ENCODE measurements at places on chromosomes 1 and 21. TPM values are rescaled to one million over a fixed set of nuclear protein-coding genes. Genes with fewer than 3 reads are reported as not detected.

Gene CDC20
- not detected for total RNA-seq

Gene PALMD
- total RNA-seq, result 15.4 TPM

GRCh38 chr1:188668083-188668482, 1809.6 kb downstream of the BRINP3 start:
- no peaks in the 10 kb centered on the region for H3K36me3 ChIP-seq
- no peak for DNase-seq
- no peak overlapping the region for H3K27ac ChIP-seq
- H3K4me3 ChIP-seq, result no peak overlapping the region

DNA sequence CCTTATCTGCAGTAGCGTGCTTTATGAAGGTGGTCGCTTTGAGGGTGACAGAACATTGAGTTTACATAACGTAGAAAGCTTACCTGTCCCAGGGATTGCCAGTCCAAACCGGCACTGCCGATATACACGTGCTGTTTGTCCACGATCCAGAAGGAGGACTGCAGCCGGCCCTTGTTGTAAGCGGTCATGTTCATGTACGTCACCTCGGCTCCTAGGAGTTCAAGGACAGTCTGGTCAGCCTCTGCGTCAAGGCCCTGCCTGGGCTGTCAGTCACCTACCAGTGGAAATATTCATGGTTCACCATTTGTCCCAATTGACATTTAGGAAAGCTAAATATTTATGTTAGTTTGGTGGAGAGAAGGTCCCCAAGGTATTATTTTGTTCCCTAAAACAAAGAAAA, 221.0 kb upstream of the MAP1LC3C start:
- no peak overlapping the region for H3K27ac ChIP-seq
- no peaks in the 10 kb centered on the region for H3K36me3 ChIP-seq
- H3K27me3 ChIP-seq, result no peaks in the 10 kb centered on the region

Gene KCNK1
- 1.8 TPM for total RNA-seq

- no peak overlapping the region for H3K27ac ChIP-seq
- no peak overlapping the region for H3K4me3 ChIP-seq
- no peaks in the 10 kb centered on the region for H3K36me3 ChIP-seq
Measured at GRCh38 chr1:203914292-203914691, 52.9 kb downstream of the SNRPE start.

DNA sequence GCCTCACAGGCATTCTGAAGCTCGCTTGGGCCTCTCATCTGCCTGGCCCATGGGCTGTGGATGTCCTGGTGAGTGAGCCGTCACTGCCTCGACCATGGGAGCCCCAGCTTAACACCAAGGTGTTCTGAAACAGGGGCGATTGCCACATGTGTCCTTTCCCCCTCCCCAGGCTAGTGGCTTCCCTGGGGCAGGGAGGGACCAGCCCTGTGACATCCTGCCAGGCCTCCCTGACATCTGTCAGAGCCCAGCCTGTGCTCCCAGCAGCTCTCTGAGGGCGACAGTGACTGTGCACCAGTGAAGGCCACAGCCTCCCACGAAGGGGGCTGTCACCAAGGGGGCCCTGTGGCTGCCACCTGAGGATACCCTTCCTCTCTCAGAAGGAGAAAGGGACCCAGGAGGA, 35.9 kb upstream of the CCDC27 start:
- H3K36me3 ChIP-seq, result no peaks in the 10 kb centered on the region
- DNase-seq, result no peak
- H3K4me1 ChIP-seq, result peaks cover 11% of the 10 kb centered on the region
- peaks cover 77% of the 10 kb centered on the region for H3K27me3 ChIP-seq
- H3K27ac ChIP-seq, result no peak overlapping the region

DNA sequence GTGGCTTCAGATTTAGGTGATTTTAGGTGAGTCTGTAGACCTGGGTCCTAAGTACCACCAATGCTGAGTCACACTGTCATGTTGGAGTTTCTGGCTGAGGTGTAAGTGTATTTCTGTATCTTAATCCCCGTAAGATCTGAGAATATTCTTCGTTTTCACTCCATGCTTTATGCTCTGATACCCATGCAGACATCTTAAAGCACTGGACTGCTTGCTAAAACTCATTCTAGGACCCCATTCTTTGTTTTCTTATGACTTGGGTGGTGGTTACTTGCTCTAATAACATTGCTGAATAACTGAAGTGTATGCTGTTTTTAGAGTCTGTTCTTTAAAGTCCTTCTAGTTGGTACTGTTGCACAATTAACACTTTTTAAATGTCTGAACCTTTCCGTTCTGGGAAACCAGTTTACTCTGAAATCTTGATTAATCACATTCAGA, 36.6 kb downstream of the CDC42 start:
- no peak overlapping the region for H3K4me3 ChIP-seq
- peaks cover 75% of the 10 kb centered on the region for H3K4me1 ChIP-seq
- peaks cover 12% of the 10 kb centered on the region for H3K36me3 ChIP-seq

Gene SLC30A10
- total RNA-seq, result not detected

Gene C8A
- total RNA-seq, result not detected

Gene IGSF9
- 0.23 TPM for total RNA-seq

Gene TDRD5
- total RNA-seq, result 0.17 TPM

- H3K27ac ChIP-seq, result no peak overlapping the region
- no peaks in the 10 kb centered on the region for H3K36me3 ChIP-seq
- no peaks in the 10 kb centered on the region for H3K27me3 ChIP-seq
- H3K4me1 ChIP-seq, result peaks cover 16% of the 10 kb centered on the region
Measured at GRCh38 chr1:178368208-178368607, 128.6 kb downstream of the CLEC20A start.
